ENCODE measurements at places on chromosomes 3 and 15.

- DNase-seq: no peak
Observed at GRCh38 chr3:151347432-151347831, 18.1 kb upstream of the P2RY13 start.

GRCh38 chr3:79306934-79307570, 460.7 kb downstream of the ROBO1 start:
- DNase-seq: no peak

GRCh38 chr3:40780291-40780924, 255.6 kb downstream of the ZNF621 start:
- no peak for DNase-seq

GRCh38 chr3:131356006-131356595, 25.5 kb upstream of the NUDT16 start:
- no peak for DNase-seq

- DNase-seq: no peak
Observed at GRCh38 chr3:24373198-24373959, 121.3 kb downstream of the THRB start.

GRCh38 chr3:61688307-61688984, 127.1 kb downstream of the PTPRG start:
- DNase-seq: no peak

- DNase-seq: no peak
Observed at GRCh38 chr3:148512648-148513047, 185.1 kb upstream of the AGTR1 start.

DNA sequence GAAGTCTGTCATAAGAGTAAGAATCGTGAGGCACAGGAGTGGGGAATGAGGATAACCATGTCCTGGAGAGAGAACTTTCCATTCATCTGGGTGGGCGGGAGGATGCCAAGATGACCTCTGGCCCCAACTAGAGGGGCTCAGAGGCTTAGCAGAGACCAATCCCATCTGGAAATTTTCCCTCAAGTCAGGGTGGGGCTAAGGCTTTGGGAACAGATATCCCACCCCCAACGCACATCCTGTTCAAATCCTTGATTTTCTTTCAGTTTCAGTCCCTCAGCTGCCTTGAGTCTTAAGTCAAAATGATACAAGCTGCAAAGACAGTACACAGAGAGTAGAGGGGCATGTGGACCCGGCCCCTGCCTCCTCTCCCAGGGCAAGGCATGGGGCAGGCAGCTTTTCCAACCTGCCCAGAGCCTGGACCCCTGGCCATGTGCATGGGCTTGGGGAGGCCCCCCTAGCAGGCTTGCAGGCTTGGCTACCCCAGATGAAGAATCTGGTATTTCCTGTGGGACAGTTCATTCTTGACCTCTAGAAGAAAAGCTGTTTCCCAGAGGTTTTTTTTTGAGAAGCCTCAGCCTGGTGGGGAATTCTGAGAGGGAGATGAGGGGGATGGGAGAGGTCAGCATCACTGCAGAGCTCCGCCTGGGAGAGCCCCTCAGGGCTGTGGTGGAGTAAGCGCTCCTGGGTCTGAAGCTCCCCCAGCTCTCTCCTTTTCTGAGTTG, 109.7 kb upstream of the HACD2 start:
- no peak for DNase-seq

- no peak for DNase-seq
Observed at GRCh38 chr15:70702584-70702983, 60.8 kb downstream of the UACA start.

GRCh38 chr3:189001559-189001958, 170.2 kb upstream of the TPRG1 start:
- no peak for DNase-seq

- DNase-seq: no peak
Observed at GRCh38 chr3:48662753-48663488, at the start of gene CELSR3. Gene CELSR3 (minus strand): TSS chr3:48662886. CDS start chr3:48662634, 252 bp downstream.

DNA sequence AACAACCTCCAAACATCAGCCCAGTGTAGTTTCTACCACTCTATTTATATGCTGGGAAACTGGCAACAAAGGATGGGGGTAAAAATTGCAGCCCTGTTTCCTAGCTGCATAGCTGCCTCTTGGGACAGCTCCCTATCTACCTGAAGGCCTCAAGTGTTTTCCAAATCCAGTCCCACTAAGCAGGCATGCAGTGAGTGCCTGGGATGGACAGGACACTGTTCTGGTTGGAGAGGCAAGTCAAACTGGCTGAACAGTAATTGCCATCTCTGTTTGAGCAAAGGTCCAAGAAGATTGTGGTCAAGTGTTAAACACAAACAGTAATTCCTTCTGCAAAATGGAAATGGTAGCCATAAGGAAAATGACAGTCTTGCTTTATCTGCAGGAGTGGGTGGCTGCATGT, 125.4 kb downstream of the FMN1 start:
- no peak for DNase-seq

DNA sequence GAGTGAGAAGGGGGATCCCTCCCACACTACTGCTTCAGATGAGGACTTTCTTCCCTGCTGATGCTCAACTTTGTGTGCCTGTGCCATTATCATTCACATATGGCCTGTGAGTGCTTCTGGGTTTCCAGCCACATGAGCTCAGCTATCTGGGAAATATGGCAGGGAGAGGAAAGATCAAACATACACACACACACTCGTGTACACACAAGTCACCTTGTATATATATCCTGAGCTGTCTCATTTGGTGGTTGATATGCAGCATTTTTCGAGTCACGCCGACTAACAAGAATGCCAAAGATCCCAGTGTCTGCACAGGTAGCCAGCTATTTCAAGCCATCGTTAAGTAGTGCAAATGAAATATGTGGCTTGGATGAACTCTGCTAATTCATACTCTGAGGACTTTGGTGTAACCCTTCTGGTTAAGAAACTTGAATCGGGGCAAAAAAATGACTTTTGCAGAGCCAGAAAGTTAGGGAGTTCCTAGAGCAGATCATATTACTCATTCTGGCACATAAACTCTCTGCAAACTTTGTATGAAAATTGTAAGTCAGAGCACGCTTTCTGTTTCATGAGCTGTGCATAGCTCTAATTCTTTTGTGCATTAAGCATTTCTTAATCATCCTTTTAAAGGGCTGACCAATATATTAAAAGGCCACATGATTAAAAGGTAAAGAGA, 24.9 kb upstream of the WNT5A start:
- no peak for DNase-seq

DNA sequence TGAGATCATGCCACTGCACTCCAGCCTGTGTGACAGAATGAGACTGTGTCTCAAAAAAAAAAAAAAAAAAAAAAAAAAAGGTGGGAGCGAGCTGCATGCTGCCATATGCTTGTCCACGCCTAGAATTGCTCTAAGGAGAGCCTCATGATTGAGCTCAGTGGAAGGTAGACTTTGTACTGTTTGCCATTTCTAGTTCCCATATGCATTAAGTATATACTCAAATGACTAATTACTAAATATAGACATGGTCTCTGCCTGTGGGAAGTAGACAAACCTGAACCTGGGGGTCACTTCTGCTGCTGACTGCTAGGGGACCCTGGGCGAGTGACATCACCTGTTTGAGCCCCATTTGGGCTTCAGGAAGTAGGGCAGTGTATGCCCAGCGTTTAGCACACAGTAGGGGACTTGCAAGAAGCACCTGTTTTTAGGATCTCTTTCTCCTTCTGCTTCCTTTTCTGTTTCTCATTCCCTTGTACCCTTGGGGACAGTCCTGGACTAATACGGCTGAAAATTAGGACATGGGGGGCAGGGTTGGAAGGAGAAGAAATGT, 27.2 kb downstream of the PRKCD start:
- DNase-seq: no peak

DNA sequence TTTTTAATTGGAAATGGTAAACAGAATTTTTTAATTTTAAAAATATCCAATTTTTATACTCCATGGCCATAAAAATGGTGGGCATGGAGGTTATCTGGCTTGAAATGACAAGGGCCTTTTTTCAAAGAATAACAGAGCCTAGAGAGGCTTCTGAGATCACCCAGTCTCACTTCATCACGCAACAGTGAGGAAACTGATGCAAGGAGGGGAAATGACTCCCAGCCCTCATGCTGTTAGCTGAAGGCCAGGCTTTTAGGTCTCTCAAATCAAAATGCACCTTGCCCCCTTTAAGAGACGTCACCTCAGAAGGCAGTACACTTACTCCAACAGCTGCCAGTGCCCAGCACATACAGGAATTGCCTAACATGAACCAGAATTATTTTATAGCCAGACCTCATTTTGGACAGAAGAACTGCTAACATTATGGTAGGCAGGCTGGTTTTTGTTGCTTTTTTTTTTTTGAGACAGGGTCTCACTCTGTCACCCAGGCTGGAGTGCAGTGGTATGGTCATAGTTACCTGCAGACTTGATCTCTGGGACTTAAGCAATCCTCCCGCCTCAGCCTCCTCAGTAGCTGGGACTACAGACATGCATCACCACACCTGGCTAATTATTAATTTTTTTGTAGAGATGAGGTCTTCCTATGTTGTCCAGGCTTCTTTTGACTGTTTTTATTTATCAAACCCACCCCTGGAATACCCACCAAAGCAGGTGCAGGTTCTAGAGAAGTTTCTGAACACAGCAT, 9.1 kb downstream of the RAB43 start:
- DNase-seq: no peak

DNA sequence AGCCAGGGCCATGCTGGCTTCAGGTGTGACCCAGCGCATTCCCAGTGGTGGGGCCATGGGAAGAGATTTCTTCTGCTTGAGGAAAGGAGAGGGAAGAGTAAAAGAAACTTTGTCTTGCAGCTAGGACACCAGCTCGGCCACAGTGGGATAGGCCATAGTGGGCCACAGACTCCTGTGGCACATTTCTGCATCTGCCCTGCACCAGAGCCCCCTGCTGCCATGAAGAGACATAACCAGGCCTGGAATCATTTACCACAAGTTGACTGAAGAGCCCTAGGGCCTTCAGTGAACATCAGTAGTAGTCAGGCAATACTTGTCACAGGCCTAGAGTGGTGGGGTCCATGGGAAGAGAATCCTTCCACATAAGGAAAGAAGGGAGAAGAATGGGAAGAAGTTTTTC, 411.4 kb upstream of the ARL6 start:
- DNase-seq: no peak

- DNase-seq: no peak
Observed at GRCh38 chr3:197165890-197166289, 132.5 kb downstream of the DLG1 start.

GRCh38 chr3:127067116-127067910, 84.4 kb downstream of the PLXNA1 start:
- DNase-seq: no peak

- no peak for DNase-seq
Observed at GRCh38 chr3:30984855-30985749, 90.6 kb upstream of the GADL1 start.

- no peak for DNase-seq
Observed at GRCh38 chr3:58366699-58367098, 34.0 kb downstream of the PXK start.

DNA sequence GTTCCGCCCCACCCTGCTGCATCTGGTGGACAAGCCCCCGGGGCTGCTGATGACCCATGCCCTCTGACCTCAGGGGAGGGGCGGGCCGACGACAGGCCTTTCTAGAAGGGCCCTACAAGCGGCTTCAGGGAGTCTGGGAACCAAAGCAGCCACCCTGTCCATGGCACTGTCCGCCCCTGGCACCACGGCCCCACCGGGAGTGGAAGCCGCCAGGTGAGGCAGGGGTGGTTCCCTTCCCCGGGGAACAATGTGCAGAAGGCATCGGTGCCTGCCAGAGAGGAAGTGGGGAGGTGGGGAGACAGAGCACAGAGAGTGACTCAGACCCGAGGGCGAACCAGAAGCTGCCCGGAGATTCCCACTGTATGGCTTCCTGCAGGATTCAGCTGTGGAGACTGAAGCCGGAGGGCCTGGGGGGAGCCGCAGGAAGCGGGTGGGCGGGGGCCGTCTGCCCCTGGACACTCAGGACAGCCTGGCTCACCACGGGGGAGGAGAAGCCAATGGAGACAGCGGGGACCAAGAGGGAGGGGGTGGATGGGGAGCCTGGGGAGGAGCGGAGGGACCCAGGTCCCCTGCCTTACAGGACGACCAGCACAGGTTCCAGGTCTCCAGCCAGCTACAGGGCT, 134.0 kb downstream of the TPRA1 start:
- DNase-seq: no peak

GRCh38 chr3:124707656-124708062, 22.6 kb upstream of the UMPS start:
- no peak for DNase-seq

DNA sequence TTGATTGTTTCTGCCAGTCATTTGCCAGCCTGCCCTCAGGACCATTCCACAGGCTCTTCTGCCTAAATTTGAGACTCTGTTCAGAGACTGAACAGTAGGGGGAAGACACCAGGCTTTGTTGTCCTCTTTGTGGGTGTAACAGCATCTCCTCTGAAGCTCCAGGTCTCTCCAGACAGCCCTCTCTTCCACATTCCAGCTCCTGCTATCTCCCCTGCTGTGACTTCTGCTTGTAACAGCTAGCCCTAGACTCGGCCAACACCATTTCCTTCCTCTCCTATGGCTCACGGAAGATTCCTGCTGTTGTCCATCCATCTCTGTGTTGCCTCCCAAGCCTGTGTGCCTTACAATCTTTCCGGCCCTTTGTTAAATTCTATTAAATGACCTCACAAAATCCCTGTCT, 40.2 kb downstream of the SUCLG2 start:
- DNase-seq: no peak

GRCh38 chr3:14525685-14526631, 14.2 kb downstream of the GRIP2 start:
- DNase-seq: no peak

GRCh38 chr3:184441202-184441900, 61.5 kb downstream of the CHRD start:
- no peak for DNase-seq

- no peak for DNase-seq
Observed at GRCh38 chr15:59221511-59222505, 15.2 kb downstream of the LDHAL6B start.

DNA sequence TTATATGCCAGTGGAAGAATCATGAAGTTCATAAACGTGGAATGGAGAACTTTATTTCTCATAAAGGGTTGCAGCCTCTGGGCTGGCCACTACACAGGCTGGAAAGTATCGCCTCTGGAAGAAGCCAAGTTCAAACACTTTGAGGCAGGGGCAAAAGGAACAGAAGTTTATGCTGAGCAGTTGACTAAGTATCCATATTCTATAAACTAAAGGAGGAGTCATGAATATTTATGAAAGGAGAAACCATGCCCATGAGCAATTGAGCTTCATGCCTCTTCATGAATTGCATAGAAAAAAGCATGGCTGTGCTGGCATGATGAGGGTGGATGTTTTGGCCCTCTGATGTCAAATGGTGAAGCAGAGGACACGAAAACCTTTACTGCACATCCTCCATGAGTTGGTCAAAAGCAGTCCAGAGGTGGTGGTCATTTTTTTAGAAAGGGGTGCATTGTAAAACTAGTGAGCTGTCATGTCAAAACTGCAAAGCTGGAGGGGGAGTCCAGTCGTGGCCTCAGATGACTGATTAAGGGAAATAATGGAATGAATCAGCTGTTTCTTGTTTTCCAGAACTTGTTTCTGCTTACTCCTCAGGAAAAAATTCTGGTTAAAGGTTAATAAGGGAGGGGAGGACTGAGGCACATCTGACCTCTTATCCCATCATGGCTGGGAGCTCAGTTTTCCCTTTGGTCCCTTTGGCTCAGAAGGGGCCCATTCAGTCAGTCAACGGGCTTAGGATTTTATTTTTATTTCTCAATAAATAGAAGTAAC, 276.7 kb downstream of the CHL1 start:
- no peak for DNase-seq

Measured in stimulated activated CD4-positive, alpha-beta T cell treated with anti-CD3 and anti-CD28 coated beads, Interleukin-1b, Interleukin-23, amount 100 ng/mL, for 1 hour (primary cell).